Cortex of kidney (tissue), 1 donor: ENCODE measurements at places on chromosomes 7 and 10.

GRCh38 chr10:71974489-71975021 lies 10.4 kb downstream of the CHST3 start:
- no peak for DNase-seq

GRCh38 chr10:54797636-54798321 lies 3.3 kb downstream of the PCDH15 start:
- no peak for DNase-seq

DNA sequence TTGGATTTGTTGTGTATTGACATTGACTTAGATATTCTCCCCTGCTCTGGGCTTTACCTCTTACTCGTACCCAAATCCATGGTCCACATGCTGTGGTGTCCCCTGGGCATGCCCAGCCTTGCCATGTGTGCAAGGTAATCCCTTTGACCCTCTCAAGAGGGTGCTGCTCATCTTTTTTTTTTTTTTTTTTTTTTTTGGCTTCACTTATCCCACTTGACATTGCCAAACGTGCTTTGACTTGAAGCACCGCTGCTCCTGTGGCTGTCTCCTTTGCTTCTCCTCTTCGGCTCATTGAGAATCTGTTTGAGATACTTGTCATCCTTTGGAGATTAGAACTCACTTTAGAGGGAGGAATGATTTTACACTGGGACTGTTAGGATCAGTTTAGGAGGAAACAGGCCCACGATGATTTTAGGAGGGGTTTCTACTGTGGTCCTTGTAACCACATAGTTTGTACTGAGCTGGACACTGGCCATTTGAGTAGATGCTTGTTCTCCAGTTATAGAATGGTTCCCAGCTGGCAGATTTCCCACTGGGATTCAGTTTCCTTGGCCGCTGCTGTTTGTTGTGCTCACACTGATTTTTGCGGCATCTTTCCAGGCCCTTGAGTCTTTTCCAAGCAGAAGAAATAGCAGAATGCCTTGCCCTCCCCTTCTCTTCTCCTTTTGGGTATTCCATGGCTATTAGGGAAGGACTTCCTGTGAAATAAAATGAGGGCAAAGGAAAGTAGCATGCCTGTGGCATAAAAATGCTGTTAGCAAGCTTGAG lies 184.8 kb downstream of the AUTS2 start:
- DNase-seq = no peak

GRCh38 chr10:110562348-110562747 lies 5.1 kb upstream of the SMC3 start:
- DNase-seq = no peak

DNA sequence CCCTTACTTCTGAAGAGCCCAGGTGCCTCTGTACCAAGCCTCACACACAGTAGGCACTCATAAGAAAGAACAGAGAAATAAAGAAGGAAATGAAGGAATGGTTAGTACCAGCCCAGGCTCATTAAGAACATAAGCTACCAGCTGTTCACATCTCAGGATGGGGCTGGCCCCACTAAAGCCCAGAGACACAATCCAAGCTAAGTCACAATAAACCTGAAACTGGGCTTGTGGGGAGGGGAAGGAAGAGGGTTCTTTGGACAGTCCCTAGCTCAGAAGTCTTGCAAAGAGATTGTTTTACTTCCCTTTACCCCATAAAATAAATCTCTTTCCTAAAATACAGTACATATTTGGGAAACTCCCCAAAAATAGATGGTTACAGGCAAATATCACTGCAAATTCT lies 24.3 kb downstream of the FBXW4 start:
- DNase-seq = no peak

GRCh38 chr10:129165076-129165720 lies 301.8 kb upstream of the MGMT start:
- DNase-seq = no peak

- DNase-seq = no peak
Observed at GRCh38 chr7:69898189-69898588, 299.9 kb downstream of the AUTS2 start.

DNA sequence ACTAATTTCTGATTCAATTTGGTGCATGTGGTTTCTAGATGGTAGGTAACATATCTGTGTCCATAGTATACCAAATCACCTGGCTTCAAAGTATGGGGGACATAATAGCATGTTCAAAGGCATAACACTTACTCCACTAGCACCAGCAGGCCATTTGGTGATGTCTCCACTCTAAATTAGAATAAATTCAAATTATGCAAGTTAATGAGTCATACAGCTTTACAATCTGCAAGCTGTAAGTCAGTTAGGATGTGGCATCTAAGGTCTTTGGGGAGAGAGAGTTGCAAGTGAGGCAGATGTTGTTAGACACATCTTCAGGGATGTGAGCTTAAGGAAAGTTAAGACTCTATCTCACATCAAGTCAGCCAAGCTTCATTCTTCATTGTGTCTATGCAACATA lies 506.4 kb upstream of the GRM3 start:
- DNase-seq = no peak
